ENCODE measurements at places on chromosomes 5 and 9. TPM values are rescaled to one million over a fixed set of nuclear protein-coding genes. Genes with fewer than 3 reads are reported as not detected.

GRCh38 chr9:18106006-18106560 is 367.9 kb upstream of the ADAMTSL1 start:
- DNase-seq: no peak

GRCh38 chr5:163453705-163454104 is 6.2 kb downstream of the NUDCD2 start:
- DNase-seq: no peak

DNA sequence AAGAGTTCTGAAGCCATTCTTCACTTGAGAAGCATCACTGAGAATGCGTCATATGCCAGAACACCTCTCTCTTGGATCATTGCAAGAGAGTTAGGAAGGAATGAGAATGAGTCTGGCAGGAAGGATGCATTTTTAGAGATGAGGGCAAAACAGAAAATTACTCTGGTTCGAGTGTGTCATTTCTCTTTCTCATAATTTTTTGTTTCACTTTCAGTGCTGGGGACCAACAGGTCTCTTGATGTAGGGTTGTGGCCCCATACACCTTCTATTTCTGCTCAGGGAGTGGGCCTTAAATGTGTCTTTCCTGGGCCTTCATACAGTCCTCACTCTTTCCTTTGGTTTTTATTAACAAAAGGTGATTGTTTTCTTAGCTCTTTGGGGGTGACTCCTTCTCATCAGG is 302.4 kb downstream of the NR3C1 start:
- DNase-seq: no peak

The SPINK7 gene
- total RNA-seq: not detected

The GHR gene
- 0.20 TPM for total RNA-seq

DNA sequence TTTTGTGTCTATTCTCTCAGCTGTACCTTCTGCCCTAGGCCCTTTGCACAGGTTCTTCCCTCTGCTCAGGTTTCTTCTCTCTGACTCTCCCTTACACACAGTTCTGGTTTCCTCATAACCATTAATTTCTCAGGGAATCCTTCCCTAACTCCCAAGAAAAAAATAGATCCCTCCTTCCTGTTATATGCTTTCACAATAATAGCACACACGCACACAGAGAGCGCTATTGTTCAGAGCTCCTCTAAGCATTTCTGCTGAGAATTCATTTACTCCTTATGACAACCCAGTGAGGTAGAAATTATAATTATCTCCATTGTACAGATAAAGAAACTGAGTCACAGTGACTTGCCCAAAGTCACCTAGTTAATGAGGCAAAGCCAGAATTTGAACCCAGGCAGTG is 1.7 kb upstream of the TCOF1 start:
- no peak for DNase-seq

DNA sequence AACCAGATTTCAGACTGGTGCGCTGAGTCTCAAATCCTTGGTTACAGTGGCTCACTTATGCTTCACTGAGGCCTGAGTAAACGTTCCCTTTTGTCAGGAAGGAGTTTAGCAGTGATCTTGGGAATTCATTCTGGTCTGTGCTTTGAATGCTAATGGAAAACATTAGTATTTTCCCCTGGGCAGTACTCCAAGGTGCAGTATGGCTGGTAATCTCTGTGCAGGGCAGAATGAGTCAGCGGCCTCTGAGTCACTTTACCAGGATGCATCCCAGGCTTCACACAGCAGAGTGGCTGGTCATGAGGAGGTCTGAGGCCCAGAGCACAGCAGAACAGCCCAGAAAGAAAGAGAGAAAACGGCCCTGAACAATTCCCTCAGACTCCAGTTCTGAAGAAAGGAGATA is 54.0 kb downstream of the PCA3 start:
- DNase-seq: peak; percentile 49

The FCN1 gene
- total RNA-seq: not detected

- DNase-seq: no peak
Observed at GRCh38 chr5:1961952-1962595, 79.3 kb upstream of the IRX4 start.

DNA sequence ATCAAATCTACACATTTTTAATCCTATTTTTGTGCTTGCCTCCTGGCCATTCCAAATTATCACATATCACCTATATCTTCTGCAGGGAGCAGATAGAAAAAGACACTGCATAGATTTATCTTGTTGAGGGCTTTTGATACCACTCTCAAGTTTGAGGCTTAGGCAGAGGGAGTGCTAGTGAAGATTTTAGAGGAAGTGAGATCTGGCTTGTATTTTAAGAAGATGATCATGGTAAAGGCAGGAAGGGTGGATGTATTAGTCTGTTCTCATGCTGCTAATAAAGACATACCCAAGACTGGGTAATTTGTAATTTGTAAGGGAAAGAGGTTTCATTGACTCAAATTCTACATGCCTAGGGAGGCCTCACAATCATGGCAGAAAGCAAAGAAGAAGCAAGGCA is 220.9 kb upstream of the TUT7 start:
- no peak for DNase-seq

Data from H9 (cell line).